ENCODE measurements at places on chromosomes 6 and 20. TPM values are rescaled to one million over a fixed set of nuclear protein-coding genes. Genes with fewer than 3 reads are reported as not detected.

The ASIP gene
- polyA plus RNA-seq: 0.68 TPM

The NR2E1 gene
- not detected for polyA plus RNA-seq

The PNPLA1 gene
- polyA plus RNA-seq: 0.04 TPM

The GPX5 gene
- polyA plus RNA-seq: not detected

DNA sequence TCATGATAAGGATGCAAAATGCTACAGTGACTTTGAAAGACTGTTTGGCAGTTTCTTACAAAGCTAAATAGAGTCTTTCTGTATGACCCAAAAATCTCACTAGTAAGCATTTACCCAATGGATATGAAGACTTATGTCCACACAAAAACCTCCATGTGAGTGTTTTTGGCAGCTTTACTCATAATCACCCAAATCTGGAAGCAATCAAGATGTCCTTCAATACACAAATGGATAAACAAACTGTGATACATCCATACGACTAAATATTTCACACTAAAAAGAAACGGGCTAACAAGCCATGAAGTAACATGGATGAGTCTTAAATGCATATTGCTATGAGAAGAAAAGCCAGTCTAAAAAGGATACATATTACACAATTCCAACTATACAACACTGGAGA is 117.2 kb downstream of the PDE10A start:
- no peak for DNase-seq

All from psoas muscle (tissue), 8 donors.